Activated CD4-positive, alpha-beta T cell treated with anti-CD3 and anti-CD28 coated beads, Interleukin-2, amount 50 U/mL, for 1 hour (primary cell): ENCODE measurements at places on chromosomes 11 and 22.

DNA sequence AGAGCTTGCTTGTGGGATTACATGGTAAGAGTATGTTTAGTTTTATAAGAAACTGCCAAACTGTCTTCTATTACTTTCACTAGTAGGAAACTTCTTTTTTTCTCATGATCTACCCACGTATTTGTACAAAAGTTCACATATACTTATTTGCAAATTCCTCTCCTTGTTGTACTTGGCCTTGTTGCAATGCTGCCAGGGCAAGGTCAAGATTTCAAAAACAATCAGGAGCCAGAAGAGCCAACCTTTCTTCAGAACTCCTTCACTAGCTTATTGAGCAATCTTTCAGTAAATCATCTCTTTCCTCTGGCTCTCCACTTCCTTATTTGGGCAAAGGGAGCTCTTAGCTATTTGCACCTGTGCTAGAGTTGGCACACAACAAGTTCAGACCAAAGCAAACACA lies 9.7 kb downstream of the SRSF8 start:
- no peak for DNase-seq

- no peak for DNase-seq
Measured at GRCh38 chr22:28029201-28029948, 110.3 kb upstream of the PITPNB start.

DNA sequence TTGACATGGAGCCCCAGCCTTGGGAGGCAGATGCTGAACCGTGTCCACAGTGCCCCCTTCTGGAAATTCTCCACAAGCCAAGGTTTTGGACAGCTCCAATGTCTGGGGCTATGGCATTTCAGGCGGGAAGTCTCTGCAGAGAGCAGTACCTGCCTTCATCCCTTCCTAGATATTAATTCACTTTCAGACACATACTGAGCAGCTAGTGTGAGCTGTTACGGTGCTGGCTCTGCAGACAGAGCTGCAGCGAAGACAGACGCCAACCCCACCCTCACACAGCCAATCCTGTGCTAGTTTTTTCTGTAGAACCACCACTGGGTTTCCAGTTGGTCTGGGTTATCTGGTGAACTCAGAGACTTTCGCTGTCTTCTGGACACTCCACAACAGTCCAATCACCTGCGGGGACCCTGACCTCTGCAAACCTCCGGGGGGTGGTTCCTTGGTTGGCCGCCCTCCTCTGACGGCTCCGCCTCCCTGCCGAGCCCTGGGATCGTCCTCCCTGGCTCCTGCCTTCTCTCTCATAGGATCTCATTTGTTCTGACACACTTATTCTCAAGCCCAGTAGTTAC lies 9.1 kb downstream of the LMF2 start:
- peak; percentile 65 for DNase-seq

DNA sequence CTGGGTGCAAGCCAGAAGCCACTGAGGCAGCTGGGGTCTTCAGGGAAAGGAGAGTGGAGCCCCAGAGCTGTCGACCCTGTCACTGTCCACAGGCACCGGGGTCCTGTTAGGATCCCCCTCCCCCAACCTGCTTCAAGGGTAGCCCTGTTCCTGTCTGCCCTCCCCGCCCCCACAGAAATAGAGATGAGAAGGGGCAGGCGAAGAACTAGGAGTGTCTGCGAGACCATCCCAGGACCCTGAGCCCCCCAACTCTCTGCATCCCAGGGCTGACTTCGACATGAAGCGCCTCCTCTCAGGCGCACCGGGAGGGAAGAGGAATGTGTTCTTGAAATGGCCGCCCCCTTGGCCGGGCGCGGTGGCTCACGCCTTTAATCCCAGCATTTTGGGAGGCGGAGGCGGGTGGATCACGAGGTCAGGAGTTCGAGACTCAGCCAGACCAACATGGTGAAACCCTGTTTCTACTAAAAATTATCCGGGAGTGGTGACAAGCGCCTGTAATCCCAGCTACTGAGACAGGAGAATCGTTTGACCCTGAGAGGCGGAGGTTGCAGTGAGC lies 607 bp upstream of the ZNF70 start:
- DNase-seq: no peak

DNA sequence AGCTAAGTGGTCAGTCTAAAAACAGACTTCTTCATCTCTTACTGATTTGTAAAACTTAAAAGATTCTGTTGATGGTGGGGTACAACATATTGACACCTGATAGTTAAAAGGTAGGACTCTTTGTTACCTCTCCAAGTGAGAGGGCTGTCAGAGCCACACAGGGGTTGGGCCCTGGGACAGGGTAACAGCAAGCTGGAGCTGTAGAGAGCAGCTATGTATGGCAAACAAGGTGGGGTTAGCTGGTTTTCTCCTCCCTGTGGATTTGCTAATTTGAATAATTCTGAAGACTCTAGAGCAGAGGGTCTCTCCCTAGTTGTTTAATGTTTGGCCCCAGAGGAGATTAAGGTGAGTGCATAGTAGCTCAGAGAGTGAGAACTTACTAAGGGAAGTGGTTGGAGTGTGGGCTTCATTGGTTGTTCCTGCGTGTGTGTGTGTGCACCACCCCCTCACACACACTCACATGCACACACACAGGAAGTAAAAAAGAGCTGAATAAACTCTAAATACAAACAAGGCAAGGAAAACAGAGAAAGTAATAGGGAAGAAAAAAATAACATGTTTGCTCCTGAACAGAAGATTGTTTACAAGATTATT lies 9.2 kb upstream of the GAS2 start:
- DNase-seq: no peak

DNA sequence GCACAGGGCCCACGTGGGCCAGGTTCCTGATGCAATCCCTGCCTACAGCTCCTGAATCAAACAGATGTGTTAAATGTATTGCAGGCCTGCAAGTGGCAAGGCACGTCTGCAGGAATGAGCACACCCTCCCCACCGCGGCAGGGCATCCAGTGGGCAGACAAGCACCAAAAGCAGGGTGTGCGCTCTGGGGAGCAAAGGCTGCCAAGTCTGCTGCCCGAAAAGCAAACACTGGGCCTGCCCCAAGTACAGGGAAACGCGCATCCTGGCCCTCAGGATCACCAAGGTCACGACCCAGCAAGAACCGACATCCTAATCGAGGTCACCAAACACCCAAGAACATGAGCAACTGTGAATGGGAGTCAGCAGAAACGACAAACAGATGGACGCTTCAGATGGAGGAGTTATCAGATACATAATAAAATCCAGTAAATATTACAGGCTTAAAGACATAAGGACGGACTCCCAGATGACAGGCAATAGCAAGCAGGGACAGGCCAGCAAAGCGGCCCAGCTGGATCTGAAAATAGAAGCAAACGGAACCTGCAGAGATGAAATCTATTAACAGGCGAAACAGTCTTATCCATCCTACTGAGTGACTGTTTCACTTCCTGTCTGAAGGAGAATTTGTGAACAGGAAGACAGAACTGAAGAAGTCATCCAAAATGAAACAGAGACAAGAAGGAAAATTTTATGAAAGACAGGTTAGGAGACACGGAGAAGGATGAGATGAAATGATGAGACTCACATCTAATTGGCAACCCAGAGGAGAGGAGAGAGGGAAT lies 26.7 kb downstream of the CARS1 start:
- no peak for DNase-seq

DNA sequence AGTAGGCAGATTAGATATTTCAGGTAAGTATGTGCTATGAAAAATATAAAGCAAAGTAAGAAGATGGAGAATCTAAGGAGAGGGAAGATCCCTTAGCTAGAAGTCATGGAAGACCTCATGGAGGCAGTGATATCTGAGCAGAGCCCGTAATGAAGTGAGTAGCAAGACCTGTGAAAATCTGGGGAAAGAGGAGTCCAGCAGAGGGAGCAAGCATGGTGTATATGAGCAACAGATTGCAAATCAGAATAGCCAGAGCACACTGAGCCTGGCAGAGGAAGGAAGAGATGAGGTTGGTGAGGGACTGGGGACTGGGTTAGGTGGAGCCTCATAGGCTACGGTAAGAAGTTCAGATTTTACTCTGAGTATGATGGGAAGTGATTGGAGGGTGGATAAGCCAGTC lies 9.4 kb downstream of the LHFPL7 start:
- DNase-seq: no peak

DNA sequence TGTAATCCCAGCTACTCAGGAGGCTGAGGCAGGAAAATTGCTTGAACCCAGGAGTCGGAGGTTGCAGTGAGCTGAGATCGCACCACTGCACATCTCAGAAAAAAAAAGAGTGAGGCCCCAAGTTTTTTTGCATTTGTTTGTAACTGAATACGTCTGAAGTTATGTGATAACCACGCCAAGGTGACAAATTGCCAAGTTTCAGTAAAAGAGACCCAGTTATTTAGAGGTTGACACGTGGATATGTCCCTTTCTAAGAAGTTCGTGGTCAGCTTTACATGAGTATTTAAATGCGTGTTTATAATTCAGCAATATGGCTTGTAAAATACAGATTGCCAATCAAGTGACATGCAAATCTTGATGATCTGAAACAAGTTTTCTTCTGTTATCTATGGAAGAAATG lies 8.0 kb downstream of the PPARA start:
- DNase-seq: no peak

DNA sequence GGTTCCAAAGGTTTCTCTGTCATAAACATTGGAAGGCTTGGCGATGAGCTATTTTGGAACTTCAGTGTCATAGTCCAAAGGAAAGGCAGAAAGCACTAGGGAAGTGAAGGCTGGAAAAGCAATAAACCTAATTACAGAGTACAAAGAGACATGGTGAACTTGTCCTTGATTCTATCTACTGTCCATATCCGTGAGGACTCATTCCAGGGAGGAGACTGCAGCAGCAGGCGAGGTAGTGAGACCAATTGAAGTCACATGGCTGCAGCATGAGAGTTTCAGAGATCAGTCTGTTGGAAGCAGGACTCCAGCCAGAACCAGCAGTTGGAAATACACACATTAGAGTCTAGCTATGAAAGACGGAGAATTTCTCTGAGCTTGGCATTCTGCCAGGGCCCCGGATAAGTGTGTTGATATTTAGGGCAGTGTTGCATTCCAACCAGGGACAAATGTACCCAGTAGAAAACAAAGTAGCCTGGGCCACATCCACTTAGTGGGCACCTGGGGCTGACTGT lies 54.1 kb upstream of the ARHGAP42 start:
- no peak for DNase-seq

GRCh38 chr11:48169259-48169658 lies 47.4 kb upstream of the OR4B1 start:
- DNase-seq: no peak

DNA sequence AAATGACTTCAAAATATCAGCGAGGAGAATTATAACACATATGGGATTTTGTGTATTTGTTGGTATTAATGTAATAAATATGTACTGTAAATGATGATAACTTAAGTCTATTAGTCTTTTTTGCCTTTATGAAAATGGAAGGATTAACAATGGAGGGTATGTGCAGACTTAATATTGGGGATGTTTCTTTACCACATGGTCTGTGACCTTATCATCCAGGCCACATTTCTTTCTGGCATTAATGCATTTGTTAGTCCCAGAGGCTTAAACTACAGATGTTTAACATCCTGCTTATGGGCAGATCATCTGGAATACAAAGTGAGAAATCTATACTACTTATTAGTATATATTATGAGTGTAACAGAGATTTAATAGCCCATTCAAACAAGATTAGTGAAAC lies 64.6 kb downstream of the SOX6 start:
- no peak for DNase-seq
